ENCODE measurements at places on chromosomes 12 and 14.

- no peak overlapping the region for H3K27ac ChIP-seq
- DNase-seq = no peak
- no peak overlapping the region for H3K4me3 ChIP-seq
- peaks cover 7% of the 10 kb centered on the region for H3K27me3 ChIP-seq
- H3K36me3 ChIP-seq = no peaks in the 10 kb centered on the region
Observed at GRCh38 chr14:22105006-22105623, 431.5 kb upstream of the OR4E1 start.

- H3K4me1 ChIP-seq = no peaks in the 10 kb centered on the region
- H3K4me3 ChIP-seq = no peak overlapping the region
- H3K27ac ChIP-seq = no peak overlapping the region
Observed at GRCh38 chr14:99338313-99338712, 66.3 kb upstream of the BCL11B start.

DNA sequence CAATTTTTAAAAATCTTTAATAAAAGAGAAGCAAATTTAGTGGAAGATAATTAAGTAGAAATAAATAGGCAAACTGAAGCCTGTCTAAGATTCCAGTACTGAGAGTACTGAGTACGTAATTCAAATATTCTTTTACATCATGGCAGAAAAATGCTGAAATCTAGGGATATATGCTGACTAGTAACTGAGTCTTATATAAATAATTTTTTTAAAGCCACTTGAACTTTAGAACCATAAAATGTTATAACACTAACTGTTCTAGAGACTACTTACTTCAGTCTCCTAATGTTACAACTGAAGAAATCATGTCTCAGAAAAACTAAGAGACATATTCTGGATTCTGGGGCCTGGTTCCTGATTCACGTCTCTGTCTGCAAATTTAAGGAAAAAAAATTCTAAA lies 230.6 kb upstream of the PLEKHG7 start:
- H3K36me3 ChIP-seq = no peaks in the 10 kb centered on the region
- H3K27ac ChIP-seq = peak overlapping the region; percentile 93
- H3K27me3 ChIP-seq = no peaks in the 10 kb centered on the region
- H3K4me1 ChIP-seq = peaks cover 86% of the 10 kb centered on the region

DNA sequence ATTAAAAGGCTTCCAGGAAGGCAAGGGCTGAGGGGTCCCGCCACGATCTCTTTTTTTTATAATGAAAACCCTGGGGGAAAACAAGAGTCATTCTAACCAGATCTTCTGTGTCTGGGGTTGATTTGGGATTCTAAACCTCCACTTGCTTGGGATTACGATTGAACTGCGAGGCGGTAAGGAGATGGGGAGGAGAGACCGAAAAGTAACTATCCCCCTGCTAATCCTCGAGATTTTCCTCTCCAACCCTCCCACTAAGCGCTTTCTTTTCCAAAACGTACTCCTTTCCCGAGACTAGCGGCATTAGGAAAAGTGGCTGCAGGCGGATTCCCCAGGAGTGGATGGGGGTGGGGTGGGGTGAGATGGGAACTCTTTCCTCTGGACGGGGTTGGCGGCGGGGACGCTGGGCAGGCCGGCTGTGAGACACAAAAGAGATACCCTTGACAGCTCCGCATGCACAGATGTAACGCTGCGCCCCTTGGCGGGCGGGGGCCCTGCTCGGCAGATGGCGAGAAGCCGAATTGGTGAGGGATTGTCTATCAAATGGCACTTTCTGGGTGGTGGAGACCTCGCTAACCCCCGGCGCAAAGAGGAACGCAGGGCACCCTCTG lies 830 bp upstream of the SRRM4 start:
- H3K36me3 ChIP-seq = no peaks in the 10 kb centered on the region
- DNase-seq = no peak
- peaks cover 33% of the 10 kb centered on the region for H3K27me3 ChIP-seq
- H3K4me3 ChIP-seq = no peak overlapping the region
- H3K27ac ChIP-seq = no peak overlapping the region
- H3K4me1 ChIP-seq = no peaks in the 10 kb centered on the region

DNA sequence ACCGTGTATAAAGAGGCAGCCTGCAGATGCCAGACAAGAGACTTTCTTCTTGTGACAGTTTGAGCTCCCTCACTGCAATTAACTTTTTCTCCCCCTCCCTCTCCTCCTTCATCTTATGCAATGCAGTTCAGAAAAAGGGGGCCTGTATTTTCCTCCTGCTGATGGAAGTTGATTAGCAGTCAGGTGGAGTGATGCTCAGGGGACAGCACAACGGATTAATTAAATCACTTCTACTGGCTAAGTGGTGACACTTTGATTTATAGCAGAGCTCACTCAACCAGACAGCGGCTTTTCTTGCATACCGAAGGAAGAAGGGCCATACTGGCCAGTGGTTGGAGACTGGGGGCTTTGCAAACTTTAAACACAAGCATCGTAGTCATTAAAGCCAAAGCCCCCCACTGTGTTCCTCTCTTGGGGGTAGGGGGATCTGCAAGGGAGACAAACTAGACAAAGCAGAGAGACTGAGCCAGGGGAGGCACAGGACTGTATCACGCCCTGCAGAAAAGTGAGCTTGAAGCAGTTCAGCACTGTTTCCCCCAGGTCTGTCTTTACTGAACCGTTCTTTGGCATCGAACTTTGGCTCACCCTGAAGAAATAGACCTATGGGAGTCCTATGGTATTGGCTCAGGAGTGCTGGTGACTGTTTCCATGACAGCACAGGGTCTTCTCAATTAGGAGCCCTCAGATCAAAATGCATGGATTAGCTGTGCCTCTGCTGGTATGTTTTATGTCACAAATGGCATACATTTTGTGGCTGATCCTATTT lies 47.7 kb downstream of the SPRING1 start:
- H3K4me3 ChIP-seq = no peak overlapping the region
- H3K27ac ChIP-seq = no peak overlapping the region
- peaks cover 14% of the 10 kb centered on the region for H3K27me3 ChIP-seq
- H3K36me3 ChIP-seq = no peaks in the 10 kb centered on the region
- H3K4me1 ChIP-seq = peaks cover 38% of the 10 kb centered on the region

GRCh38 chr14:104101651-104102281 lies 16.3 kb downstream of the ASPG start:
- no peak overlapping the region for H3K27ac ChIP-seq
- H3K36me3 ChIP-seq = no peaks in the 10 kb centered on the region
- DNase-seq = no peak
- H3K4me3 ChIP-seq = no peak overlapping the region
- no peaks in the 10 kb centered on the region for H3K4me1 ChIP-seq

DNA sequence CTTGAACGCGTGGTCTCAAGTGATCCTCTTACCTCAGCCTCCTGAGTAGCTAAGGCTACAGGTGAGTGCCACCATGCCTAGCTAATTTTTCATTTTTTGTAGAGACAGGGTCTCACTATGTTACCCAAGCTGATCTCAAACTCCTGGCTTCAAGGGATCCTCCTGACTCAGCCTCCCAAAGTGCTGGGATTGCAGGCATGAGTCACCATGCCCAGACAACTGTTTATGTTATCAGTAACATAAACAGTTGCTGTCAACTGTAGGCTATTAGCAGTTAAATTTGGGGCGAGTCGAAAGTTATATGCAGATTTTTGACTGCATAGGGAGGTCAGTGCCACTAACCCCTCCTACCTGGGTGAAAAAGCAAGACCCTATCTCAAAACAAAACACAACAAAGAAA lies 26.2 kb upstream of the LRRK2 start:
- H3K27ac ChIP-seq = no peak overlapping the region
- H3K36me3 ChIP-seq = no peaks in the 10 kb centered on the region
- no peak for DNase-seq
- peaks cover 23% of the 10 kb centered on the region for H3K4me1 ChIP-seq
- no peak overlapping the region for H3K4me3 ChIP-seq

GRCh38 chr12:48219631-48220030 lies 16.5 kb upstream of the OR10AD1 start:
- no peak for DNase-seq
- no peaks in the 10 kb centered on the region for H3K36me3 ChIP-seq
- H3K4me1 ChIP-seq = no peaks in the 10 kb centered on the region
- H3K27ac ChIP-seq = no peak overlapping the region
- no peak overlapping the region for H3K4me3 ChIP-seq

DNA sequence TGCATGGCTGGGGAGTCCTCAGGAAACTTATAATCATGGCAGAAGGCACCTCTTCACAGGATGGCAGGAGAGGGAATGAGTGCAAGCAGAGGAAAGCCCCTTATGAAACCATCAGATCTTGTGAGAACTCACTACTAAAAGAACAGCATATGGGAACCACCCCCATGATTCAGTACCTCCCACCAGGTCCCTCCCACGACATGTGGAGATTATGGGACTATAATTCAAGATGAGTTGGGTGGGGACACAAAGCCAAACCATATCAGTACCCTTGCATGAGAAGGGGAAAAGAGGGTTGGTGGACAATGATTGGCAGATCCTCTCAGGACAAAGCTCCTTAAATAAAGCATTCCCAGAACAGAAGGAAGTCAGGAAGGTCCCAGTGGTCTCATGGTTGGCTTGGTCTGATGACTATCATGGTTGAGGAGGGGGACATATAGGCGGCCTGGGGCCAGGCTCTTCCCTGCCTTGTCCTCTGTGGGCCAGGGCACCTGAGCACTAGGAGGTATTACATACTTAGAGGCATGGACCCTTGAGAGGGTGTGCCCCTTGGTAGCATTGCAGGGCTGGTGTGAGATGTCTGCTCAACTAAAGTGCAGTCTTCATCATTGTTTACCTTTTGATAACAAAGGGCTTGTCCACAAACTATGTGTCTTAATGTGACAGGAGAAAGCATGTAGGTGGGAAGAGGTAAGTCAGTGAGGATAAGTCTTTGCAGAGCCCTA lies 22.2 kb downstream of the HSD17B6 start:
- no peak overlapping the region for H3K4me3 ChIP-seq
- H3K36me3 ChIP-seq = no peaks in the 10 kb centered on the region
- no peak overlapping the region for H3K27ac ChIP-seq
- no peak for DNase-seq

DNA sequence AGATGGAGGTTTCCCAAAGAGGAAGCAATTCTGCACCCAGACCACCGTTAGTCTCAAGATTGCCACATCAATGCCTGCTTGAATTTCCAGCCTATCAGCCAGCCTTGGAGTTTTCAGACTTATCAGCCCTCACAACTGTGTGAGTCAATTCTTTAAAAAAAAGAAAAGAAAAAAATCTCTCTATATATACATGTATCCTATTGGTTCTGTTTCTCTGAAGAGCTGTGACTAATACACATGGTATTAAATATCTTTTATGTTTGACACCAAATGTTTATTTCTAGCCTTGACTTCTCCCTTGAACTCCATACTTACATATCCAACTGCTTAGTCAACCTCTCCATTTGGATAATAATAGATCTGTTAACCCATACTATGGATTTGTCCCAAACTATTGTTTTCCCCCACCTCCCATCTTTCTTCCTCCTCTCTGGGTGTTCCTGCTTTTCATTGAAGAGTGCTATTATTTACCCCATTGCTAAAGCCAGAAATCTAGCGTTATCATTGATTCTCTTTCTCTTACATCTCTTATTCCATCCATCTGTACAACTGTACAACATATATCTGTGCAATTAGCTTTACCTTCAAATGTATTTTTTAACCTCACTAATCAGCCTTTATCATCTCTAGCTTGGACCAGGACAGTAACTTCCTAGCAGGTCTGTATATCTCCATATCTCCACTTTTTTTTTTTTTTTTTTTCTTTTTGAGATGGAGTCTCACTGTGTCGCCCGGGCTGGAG lies 22.7 kb upstream of the EID3 start:
- H3K4me1 ChIP-seq = peaks cover 11% of the 10 kb centered on the region
- H3K27me3 ChIP-seq = no peaks in the 10 kb centered on the region
- H3K4me3 ChIP-seq = no peak overlapping the region
- H3K36me3 ChIP-seq = no peaks in the 10 kb centered on the region
- H3K27ac ChIP-seq = no peak overlapping the region
- DNase-seq = no peak

DNA sequence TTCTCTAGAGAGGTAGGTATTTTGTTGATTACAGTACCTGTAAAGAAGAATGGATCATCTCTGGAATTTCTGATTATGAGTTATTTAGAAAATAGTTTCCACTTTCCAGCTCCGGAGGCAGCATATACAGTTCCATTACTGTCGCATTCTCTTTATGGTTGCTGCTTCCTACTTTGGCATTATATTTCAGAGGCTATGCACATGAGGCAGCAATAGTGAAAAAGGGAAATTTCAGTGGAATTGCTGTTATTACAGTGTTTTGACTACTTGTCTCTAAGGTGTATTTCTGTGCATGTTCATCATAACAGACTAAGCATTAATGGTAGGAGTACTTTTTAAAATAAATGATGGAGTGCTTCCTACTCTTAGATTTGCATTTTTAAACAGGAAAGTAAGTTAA lies 10.2 kb downstream of the GNG2 start:
- no peaks in the 10 kb centered on the region for H3K27me3 ChIP-seq
- H3K4me3 ChIP-seq = no peak overlapping the region
- peaks cover 60% of the 10 kb centered on the region for H3K4me1 ChIP-seq

GRCh38 chr14:85764822-85765221 lies 234.9 kb downstream of the FLRT2 start:
- H3K36me3 ChIP-seq = no peaks in the 10 kb centered on the region
- no peak overlapping the region for H3K4me3 ChIP-seq
- H3K27ac ChIP-seq = no peak overlapping the region
- no peak for DNase-seq

DNA sequence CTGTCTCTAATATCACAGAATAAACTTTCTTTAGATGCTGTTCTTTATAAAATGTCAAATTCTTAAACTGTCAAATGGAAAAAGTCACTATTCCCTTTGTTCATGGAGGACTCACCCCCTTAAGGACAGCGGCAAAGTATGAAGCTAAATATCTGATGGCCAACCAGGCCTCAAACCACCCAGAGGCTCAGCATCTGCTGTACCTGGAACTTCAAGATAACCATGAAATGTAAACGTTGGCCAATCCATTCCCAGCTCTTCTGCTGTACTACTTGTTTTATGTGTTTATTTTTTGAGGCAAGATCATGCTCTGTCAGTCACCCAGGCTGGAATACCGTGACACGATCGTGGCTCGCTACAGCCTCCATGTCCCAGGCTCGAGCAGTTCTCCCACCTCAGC lies 15.7 kb downstream of the RFC5 start:
- no peaks in the 10 kb centered on the region for H3K27me3 ChIP-seq
- no peak overlapping the region for H3K4me3 ChIP-seq
- peaks cover 8% of the 10 kb centered on the region for H3K4me1 ChIP-seq

- DNase-seq = no peak
- H3K4me1 ChIP-seq = no peaks in the 10 kb centered on the region
- H3K27ac ChIP-seq = no peak overlapping the region
Observed at GRCh38 chr12:25655702-25656101, 102.6 kb upstream of the LMNTD1 start.

DNA sequence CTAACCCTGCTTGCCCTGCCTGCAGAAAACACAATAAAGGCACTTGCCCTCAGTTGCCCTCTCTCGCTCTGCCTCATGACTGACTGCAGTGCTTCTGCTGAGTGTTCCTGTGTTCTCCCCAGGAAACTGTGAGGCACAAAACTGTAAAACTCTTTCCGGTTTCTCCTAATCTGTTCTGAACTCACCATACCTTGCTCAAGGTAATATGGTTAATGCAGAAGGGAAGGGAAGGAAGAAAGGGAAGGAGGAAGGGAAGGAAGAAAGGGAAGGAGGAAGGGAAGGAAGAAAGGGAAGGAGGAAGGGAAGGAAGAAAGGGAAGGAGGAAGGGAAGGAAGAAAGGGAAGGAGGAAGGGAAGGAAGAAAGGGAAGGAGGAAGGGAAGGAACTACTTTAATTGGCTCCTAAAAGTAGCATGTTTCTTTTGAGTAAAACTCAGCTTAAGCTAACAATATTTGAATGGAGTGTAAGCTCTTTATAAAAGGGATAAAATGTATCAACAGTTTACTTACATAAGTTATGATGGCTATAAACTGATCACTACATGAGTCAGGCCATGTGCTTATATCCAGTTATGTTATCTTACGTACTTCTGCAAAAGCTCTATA lies 334.0 kb upstream of the CLEC14A start:
- H3K4me1 ChIP-seq = no peaks in the 10 kb centered on the region
- no peak overlapping the region for H3K27ac ChIP-seq
- no peak overlapping the region for H3K4me3 ChIP-seq
- no peak for DNase-seq
- no peaks in the 10 kb centered on the region for H3K36me3 ChIP-seq
